Stimulated activated CD4-positive, alpha-beta T cell treated with anti-CD3 and anti-CD28 coated beads, Interleukin-15, amount 100 ng/mL, for 48 hours (primary cell): ENCODE measurements at places on chromosomes 1 and 21.

DNA sequence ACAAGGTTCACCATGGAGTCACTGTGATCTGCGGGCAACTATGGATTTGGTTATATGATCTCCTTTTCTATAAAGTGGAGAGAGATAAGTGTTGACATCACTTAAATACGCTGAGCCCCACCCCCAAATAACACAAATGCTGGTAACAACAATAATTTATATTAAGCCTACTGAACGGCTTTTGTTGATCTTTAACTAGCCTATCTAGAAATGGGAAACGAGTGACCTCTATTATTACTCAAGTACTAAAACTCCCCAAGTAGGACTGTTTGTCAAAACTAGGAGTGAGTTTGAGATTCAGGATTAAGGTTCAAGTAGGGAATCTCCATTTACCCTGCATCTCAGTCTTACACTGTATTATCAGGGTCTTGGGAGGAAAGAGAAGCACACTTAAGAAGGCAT, 52.2 kb downstream of the MAP3K7CL start:
- no peak for DNase-seq

DNA sequence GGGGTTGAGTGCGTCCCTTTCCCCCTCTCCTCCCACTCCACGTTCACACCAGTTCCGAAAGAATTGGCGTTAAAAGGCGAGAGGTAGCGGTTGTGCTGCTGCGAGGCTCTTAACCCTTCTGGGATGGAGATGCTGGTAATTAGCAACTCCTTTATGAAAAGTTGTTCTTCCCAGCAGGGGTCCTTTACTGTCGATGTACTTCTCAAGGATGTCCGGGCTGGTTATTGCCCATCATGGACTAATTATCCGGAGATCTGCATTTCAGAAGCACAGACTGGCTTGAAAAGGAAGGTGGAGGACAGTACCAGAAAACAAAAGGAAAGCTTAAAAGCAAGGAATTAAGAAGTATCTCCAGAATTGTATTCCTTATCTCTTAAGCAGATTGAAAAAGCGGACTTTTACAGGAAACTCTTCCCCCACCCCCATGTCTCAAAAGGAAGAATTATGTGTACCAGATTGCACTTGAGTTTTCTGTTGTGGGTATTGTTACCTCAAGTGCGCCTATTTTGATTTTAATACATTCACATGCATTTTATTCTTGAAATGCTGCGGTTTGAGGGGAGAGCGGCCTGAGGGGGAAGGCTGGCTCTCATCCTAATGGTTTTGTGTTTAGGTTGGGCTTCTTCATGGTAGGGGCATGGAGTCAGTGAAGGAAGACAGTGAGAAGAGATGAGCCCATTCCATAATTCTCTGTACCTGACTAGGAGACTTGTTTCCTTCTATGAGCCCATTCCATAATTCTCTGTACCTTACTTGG, 1.5 kb downstream of the AK4 start:
- DNase-seq, result no peak

DNA sequence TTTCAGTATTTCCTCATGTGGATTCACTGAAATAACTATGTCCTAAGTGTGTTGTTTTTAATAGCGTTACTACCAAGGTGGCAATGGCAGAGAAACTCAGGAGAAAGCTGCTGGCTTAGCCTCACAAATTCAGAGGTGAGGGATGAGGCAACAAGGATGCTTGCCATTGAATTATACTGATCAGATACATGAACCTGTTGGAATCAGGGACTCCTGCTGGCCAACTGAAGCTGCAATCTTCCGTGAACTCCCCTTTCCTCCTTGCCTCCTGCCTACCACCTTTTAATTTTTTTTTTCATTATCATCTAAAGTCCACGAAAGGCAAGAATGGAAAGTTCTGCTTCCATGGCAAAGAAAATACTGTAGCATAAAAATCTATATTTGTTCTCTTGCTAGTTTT, 254.7 kb downstream of the NFIA start:
- no peak for DNase-seq

GRCh38 chr1:198686069-198686728, 47.4 kb downstream of the PTPRC start:
- no peak for DNase-seq

DNA sequence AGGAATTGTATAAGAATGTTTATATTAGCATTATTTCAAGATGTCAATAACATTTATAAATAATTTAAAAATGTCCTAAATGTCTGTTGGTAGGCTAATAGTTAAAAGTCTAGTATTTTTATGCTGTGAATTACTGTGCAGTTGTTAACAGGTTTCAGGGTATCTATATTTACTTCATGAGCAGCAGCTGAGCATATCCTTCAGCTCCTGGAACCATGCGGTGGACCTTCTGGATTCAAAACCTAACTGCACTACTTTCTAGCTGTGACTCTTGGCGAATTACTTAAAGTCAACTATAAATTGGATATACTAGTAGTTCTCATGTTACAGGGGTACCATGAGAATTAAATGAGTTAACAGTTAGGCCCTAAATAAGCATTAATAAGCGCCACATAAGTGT, 3.7 kb downstream of the CEP350 start:
- no peak for DNase-seq

DNA sequence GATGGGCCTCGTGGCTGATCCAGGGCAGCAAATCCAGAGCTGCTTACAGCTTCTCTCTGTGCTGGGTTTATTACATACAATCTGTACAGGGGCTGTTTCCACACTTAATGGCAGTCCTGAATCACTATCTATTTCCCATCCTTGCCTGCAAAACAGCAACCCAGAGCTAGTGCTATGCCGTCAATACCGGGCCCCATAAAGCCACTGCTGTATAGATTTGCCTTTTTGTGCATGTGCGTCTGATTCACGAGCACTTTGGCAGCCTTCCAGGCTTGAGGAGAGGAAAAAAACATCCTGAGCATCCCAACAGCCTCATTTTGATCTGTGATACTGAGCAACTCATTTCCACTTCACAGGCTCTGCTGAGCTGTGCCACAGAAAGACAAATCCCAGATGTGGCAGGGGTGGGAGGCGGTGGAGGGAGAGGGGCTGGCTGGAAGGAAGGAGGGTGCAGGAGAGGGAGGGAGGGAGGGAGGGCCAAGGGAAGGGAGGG, 65.2 kb upstream of the TARBP1 start:
- DNase-seq, result peak; percentile 35

GRCh38 chr1:98276514-98276913, 355.7 kb upstream of the DPYD start:
- no peak for DNase-seq

- no peak for DNase-seq
Measured at GRCh38 chr1:90835661-90836344, 118.7 kb upstream of the BARHL2 start.

- DNase-seq, result no peak
Measured at GRCh38 chr1:177287994-177288393, 117.2 kb downstream of the BRINP2 start.

DNA sequence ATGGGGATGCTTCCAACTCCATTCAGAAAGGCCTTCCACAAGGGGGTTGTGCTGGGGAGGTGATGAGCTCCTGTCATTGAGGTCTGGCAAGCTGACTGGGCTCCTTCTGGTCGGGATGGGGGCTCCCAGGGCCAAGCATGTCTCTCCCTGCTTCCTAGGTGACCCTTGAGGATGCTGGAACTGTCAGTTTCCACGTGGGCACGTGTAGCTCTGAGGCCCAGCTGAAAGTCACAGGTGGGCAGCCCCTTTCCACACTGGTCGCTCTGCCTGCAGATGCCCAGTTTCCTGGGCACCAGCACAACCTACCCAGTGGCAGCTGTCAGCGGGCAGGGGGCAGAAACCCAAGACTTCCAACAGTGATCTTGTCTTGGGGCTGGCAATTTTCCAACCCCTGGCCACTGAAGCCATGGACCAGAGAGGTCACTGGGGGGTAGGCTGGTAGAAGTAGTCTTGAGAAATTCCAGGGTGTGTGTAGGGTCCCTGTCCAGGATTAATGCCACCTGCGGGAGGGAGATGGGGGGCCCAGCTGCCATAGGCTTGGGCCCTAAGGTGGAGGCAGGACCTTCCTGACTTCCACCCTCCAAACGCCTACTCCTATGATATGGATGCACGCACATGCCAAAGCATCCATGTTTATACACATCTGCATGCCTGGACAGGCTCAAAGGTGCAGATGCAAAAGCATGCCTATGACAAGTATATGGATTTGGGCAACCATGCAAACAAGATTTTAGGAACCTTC, 97.1 kb downstream of the TRIM11 start:
- DNase-seq, result no peak

DNA sequence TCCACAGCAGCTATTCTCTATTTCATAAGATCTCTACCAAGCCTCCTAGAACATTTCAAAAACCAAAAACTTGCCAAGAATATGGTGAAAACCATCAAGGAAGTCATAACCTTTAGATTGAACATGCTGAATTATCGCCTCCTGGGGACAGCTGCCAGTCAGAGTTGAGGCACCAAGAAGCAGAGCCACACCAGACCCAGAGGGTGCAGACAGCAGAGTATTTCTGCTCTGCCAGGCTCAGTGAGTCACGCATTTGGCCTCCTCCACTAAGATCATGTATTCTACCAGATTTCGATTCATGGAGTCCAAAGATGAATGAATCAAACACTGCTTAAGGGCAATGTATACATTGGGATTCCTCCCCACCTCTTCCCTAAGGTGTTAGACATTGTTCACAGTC, 2.1 kb downstream of the F3 start:
- no peak for DNase-seq

- DNase-seq, result no peak
Measured at GRCh38 chr1:197909384-197909783, 7.0 kb downstream of the C1orf53 start.

GRCh38 chr1:945688-946556, 13.1 kb downstream of the NOC2L start:
- DNase-seq, result no peak

DNA sequence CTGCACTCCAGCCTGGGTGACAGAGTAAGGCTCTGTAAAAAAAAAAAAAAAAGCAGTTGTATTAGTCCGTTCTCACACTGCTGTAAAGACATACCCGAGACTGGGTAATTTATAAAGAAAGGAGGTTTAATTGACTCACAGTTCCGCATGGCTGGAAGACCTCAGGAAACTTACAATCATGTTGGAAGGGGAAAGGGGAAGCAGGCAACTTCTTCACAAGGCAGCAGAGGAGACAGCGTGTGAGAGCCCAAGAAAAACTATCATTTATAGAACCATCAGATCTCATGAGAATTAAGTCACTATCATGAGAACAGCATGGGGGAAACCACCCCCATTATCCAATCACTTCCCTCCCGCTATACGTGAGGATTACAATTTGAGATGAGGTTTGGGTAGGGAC, 151.7 kb upstream of the NR5A2 start:
- DNase-seq, result no peak

DNA sequence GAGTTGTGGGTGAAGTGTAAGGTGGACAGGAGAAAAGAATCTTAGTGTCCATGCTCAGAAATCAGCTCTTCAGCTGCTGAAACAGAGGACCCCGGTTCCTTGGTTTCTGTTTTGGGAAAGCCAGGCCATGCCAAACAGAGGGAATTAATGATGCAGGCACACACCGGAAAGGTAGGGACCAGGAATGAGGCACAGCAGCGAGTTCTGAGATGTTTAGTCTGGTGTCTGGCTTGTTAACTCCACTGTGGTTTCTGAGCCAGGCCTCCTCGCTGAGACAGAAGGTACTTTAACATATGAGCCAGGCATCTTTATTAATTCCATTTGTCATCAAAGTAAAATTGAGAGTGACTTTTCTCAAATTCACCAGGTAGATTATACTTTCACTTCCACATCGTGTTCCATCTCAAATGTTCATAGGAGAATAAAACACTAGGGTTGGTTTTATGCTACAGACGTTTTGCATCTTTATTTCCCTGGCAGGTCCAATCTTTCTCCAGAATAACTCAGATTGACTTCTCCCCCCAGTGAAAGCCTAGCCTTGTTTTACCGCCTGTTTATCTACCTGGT, 23.5 kb downstream of the LRRC8D start:
- peak; percentile 17 for DNase-seq
